NCI-H524 (cell line): ENCODE measurements at places on chromosomes 7 and 10.

DNA sequence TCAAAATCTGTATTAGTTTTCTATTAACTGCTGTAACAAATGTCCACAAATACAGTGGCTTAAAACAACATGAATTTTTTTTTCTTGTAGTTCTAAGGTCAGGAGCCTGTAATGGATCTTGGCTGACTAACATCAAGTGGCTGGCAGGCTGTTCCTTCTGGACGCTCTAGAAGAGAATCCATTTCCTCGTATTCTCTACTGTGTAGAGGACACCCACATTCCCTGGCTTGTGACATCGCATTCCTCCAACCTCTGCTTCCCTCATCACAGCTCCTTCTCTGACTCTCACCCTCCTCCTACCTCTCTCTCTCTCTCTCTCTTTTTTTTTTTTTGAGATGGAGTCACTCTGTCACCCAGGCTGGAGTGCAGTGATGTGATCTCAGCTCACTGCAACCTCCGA is 4.8 kb upstream of the CALHM1 start:
- DNase-seq: no peak

DNA sequence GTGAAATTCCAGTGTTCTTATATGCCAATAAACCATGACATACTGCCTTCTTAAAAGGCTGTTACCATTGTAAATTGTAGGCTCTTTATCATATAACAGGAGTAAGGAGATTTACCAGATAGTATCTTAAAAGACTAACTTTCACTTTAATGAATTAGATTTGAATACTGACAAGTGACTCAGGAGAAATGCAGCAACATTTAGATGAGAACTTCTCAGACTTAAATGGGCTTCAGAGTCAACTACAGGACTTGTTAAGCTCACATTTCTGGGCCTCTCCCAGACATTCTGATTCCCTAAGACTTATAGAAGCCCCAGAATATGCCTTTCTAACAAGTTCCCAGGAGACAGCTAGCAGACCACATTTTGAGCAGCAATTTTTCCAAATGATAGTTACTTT is 466.3 kb downstream of the ARL4A start:
- DNase-seq: no peak

DNA sequence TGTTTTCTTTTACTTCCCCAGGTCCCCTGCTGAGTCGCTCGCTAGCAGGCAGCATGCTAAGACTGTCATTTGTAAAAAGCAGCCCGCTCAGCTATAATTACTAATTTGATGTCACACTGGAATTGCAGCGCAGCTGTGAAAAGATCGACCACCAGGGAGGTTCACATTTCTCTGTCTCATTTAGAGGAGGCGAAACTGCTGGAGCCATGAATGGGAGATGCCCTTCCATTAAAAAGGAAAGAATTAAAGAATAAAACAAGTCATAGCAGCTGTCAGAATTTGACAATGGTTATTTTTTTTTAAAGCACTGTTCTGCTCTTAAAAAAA is 153.5 kb downstream of the PIP4K2A start:
- DNase-seq: no peak

GRCh38 chr10:129544205-129545202 is 77.5 kb downstream of the MGMT start:
- DNase-seq: no peak

GRCh38 chr7:29723599-29723998 is 82.7 kb upstream of the WIPF3 start:
- no peak for DNase-seq

DNA sequence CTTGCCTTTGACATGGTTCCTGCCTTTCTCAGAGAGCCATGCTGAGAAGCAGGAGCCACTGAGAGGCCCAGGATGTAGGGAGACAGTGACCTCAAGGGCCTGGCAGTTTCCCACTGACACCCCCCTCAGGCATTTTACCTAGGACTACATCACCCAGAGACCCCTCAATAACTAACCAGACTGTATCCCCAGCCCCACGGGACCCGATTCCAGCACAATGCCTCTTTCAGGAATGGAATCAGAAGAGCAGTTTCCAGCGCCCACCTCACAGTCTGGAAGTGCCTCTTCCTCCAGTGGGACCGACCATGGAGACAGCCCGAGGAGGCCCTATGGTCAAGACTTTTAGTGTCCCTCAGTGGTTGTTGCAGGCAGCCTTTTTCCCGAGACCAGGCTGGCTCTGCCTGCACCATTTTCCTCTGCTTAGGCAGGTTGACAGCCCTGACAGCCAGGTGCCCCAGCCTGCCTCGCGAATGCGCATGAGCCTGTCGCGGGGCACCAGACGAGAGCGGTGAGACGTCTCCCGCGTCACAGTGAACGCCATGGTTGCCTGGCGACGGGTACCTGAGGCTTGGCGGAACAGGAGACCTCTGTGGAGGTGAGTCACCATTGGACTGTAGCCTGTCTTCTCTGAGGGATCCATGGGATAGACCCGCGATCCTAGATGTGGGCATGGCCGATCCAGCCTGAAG is 28.4 kb upstream of the ZNF273 start:
- DNase-seq: no peak

- no peak for DNase-seq
Observed at GRCh38 chr7:149304006-149304405, 42.0 kb downstream of the ZNF783 start.

GRCh38 chr10:11227103-11227502 is 209.4 kb downstream of the CELF2 start:
- DNase-seq: no peak

- no peak for DNase-seq
Observed at GRCh38 chr7:147151661-147152060, 1035.1 kb downstream of the CNTNAP2 start.

GRCh38 chr10:29647478-29647877 is 12.7 kb upstream of the SVIL start:
- no peak for DNase-seq

- DNase-seq: no peak
Observed at GRCh38 chr10:33123680-33124079, 165.7 kb upstream of the ITGB1 start.

GRCh38 chr10:113142601-113143362 is 192.7 kb downstream of the TCF7L2 start:
- no peak for DNase-seq

GRCh38 chr7:50558294-50559053 is 6.7 kb downstream of the DDC start:
- no peak for DNase-seq

- no peak for DNase-seq
Observed at GRCh38 chr7:47100817-47101435, 481.0 kb downstream of the TNS3 start.

DNA sequence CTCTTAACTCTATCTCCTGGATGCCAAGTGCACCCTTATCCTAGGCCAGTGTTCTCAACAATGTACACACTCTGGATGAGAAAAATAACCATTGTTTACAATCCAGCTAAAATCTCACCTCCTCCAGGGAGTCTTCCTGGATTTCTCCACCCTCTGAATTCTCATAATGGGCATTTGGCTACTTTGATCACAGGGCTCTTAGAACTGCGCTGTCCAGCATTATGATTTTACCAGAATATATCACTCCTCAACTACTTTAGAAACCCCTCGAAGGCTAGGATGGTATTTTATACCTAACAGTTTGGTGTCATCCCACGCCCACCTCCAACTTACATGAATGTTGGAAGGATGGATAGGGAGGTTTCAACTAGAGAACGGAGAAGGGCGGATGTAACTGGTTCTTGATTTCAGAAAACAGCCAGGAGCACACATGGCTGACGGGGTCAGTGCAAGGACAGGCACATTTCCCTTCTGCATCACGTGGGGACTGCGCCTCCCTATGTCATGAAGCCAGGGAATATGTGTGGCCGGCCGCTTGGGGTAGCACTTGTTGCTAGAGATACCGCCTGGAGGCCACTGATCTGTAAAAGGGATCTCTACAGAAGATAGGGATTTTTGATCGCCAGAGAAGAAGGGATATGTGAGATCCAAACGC is 1.2 kb upstream of the ATP6V0E2 start:
- DNase-seq: peak; percentile 78

DNA sequence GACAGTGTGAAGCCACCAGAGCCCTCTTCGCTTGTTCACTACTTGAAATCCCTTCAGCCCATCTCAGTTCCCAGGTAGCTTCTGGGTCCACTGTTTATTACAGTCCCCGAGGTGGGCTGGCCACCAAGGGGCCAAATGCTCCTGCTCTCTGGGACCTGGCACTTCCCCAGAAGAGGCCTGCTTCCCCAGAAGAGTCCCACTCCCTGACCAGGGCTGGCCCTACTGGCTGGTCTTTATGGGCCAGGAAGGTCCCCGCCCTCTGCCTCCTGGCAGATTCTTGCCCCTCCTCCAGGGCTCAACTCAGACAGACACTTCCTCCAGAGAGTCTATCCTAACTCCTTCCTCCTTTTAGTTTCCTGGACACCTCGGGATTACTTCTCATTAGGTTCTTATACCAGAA is 70.7 kb upstream of the LRRC18 start:
- DNase-seq: no peak

GRCh38 chr10:104706886-104707285 is 65.8 kb downstream of the SORCS3 start:
- no peak for DNase-seq

DNA sequence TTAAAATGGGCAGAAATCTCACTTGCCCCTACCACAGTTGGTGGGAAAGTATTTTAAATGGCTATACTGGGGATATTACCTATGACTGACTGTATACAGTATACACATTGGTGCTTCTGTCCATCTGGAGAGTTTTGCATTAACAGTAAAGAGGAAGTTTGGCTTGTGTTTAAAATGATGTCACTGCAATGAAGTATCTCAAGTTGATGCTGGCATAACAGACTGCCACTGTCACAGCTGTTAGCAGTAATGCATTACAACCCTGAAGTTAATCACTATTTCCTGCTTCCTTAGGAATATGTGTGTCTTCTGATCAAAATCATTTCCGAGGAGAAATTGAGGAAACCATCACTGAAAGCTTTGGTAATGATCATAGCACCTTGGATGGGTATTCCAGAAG is 1.9 kb downstream of the DKK1 start:
- no peak for DNase-seq

DNA sequence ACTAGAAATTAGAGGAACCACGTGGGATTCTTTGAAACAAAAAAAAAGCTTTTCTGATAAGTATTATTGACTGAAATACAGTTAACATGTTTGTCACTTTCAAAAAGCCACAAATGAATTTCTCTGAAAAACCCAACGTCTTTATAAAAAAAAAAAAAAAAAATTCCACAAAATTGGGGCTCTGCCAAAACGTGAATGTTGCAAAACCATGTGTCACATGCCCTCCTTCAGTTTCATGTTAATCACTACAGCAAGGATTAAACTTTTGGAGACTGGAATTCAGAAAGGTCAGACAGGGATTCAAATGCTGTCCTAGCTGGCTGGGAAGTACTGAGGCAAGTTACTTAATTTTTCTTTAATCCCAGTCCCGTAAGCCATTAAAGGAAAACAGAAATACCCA is 278.0 kb upstream of the KLF14 start:
- peak; percentile 30 for DNase-seq

- DNase-seq: no peak
Observed at GRCh38 chr10:20228729-20229128, 412.5 kb downstream of the PLXDC2 start.

DNA sequence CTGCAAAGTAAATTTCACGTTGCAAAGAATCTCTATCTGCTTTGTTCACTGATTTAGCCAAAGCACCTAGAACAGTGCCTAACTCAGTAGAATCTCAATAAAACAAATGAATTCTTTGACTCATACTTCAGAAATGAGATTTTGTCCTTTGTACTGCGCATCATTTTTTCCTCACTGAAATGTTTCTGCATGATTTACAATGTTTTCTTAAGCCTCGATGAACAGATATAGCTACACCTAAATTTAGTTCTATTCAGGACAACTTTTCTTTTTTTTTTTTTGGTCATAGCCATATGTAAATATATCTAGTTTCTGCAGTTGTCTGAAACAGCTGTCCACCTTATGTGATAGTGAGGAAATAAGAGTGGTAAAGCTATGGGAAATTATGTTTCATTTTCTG is 15.3 kb downstream of the GNAT3 start:
- DNase-seq: no peak

DNA sequence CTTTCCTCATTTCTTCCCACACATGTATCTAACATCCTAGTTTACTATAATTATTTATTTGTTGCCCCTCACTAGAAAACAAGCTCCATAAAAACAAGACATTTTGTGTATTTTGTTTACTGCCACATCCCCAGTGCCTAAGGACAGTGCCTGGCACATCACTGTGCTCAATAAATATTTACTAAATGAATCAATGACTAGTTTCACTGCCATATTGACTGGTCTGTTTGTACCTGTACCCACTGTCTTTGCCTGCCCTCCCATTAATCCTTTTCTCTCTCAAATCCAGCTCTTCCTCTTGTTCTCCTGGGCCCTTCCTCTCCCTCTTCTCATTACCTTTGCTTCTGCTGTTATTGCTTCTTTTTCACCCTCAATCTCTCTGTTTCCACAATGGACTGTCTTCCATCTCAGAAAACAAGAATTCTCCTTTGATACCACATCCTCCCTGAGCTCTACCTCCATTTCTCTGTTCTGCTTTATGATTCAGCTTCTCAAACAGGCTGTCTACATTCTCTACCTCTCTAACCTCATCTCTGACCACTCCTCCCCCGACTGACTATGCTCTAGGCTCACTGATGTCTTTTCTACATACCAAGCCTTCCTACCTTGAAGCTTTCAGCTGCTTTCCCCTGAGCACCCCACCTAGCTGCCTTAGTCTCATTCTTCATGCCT is 8.3 kb upstream of the FAM133B start:
- no peak for DNase-seq

GRCh38 chr7:50610521-50611277 is 45.5 kb upstream of the DDC start:
- DNase-seq: no peak

DNA sequence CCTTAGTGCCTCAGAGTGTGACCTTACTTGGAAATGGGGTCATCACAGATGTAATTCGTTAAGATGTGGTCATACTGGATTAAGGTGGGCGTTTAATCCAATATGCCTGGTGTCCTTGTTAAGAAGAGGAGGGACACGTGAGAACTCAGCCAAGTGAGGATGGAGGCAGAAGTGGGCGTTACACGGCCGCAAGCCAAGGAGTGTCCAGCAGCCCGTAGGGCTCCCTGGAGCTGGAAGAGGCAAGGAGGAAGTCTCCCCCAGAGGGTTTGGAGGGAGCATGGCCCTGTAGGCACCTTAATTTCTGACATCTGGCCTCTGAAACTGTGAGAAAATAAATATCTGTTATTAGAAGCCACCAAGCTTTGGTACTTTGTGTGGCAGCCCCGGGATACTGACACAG is 21.3 kb downstream of the DOCK1 start:
- DNase-seq: no peak
